Hair follicular keratinocyte (primary cell): ENCODE measurements at places on chromosomes 7 and 10. TPM values are rescaled to one million over a fixed set of nuclear protein-coding genes. Genes with fewer than 3 reads are reported as not detected.

HNRNPA2B1 gene
- total RNA-seq = 117 and 259 TPM in 2 replicates

COBL gene
- total RNA-seq = not detected in 2 replicates

HTR5A gene
- total RNA-seq = not detected in 2 replicates

CABCOCO1 gene
- not detected in 2 replicates for total RNA-seq

XRCC2 gene
- 2.3 and 4.6 TPM in 2 replicates for total RNA-seq

ENTPD7 gene
- 11.5 and 13.4 TPM in 2 replicates for total RNA-seq

POU6F2 gene
- not detected in 2 replicates for total RNA-seq

CAV1 gene
- 561 and 764 TPM in 2 replicates for total RNA-seq

SFRP4 gene
- total RNA-seq = not detected in 2 replicates

RET gene
- total RNA-seq = 0.11 and 2.5 TPM in 2 replicates

CLRN3 gene
- not detected in 2 replicates for total RNA-seq

CDK1 gene
- 33.6 and 110 TPM in 2 replicates for total RNA-seq

MRC1 gene
- not detected in 2 replicates for total RNA-seq

BAMBI gene
- 1.2 and 3.0 TPM in 2 replicates for total RNA-seq

LIPF gene
- not detected in 2 replicates for total RNA-seq

DDX50 gene
- total RNA-seq = 40.9 and 41.7 TPM in 2 replicates

TBXAS1 gene
- 0.57 TPM in 1 of 2 replicates, not detected in the other for total RNA-seq

GJD4 gene
- total RNA-seq = not detected in 2 replicates
